ENCODE measurements at places on chromosomes 4 and X.

DNA sequence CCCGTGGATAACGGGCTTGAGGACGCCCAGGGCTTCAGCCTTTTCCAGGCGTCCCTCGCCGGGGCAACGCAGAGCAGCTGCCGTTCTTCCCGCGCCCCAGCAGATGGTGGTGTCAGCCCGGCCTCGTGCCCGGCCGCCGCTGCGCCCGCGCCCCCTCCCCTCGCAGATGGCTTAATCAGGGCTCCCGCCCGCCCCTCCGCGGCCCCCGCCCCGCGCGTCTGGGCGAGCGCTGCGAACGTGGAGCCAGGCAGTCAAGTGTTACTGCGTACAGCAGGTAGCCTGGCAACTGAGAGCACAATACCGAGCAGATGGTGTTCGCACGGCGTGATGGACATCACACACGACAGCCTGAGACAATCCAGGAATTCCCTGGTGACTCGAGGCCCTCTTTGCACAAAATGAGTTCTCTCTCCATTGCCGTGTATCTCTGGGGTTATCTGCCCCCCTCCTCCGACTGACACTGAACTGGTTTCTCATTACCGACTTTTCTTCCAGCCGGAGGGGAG lies 69.3 kb downstream of the MGST2 start:
- no peak for DNase-seq

DNA sequence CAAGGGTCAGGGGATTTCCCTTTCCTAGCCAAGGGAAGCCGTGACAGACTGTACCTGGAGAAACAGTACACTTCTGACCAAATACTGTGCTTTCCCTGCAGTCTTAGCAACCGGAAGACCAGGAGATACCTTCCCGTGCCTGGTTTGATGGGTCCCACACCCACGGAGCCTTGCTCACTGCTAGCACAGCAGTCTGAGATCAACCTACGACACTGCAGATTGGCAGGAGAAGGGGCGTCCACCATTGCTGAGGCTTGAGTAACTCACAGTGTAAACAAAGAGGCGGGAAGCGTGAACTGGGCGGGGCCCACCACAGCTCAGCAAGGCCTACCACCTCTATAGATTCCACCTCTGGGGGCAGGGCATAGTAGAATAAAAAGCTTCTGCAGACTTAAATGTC lies 48.7 kb upstream of the SRD5A3 start:
- DNase-seq: peak; percentile 73

DNA sequence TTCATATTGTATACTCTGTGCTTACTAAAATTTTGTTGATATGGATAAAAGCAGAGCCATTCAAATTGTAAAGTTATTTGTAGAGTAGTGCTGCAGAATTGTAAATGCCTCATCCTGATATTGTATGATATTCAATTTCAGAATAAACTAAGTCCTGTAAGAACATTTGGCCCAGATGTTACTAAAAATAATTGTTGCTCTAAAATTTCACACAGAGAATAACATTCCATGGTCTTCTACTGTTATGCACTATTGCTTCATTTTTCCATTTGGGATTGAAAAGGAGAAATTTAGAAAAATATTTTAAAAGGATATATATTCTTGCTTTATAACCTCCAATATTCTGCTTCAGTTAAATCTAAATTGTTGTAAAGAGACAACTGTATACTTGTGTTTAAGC lies 195.6 kb downstream of the LARP7 start:
- no peak for DNase-seq

DNA sequence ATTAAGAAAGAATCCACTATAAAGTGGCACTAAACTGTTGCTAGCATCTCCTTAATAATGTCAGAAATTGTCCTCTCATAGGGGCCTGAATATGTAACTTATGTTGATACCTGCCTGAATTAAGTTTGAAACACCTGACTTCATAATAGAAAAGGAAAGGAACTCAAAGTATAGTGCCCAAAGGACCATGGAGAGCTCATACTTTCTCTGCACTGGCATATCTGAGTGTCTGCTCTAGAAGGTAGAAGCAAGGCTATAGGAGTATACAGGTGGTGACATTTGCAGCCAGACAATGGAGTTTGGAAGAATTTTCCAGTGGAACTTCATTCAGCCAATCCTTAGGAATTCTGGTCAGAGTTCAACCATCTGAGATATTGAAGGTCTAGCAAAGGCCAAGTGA lies 988.9 kb downstream of the RAB28 start:
- no peak for DNase-seq

- DNase-seq: no peak
These were observed 242.0 kb downstream of the BCOR start for GRCh38 chrX:39855748-39856129.

DNA sequence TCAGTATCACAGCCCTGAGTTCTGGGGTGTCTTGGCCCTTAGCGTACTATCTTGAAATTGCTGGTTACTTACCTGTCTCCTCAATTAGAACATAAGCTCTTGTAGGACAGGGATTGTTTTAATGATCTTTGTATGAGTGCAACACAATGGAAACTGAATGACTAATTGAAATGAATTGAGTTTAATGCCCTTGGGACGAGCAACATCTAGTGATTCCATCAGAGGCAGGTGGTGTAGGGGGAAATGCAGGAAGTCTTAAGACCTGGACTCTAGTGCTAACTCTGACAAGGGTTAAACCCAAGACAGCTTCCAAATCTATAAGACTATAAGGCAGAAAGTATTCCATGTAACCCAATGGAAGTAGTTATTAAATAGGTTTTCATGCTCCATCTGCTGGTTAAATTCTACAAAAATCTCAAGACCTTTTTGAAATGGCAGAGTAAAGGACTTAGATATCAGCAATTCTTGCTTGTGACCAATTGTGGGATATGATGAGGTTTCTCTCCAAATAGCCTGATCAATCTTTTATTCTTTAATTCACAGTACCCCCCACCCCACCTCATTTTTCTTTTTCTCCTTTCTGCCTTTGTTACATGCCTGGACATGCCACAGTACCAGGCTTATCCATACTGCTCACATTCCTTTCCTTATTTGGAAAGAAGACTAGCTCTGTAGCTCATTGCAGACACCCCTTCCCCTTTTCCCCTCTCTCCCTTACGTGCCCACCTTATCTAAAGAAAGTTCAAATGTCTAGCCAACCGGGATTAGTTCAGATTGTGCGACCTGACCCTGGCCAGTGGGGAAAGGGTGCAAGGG lies 340.8 kb downstream of the PAPSS1 start:
- no peak for DNase-seq

- DNase-seq: no peak
These were observed 115.7 kb upstream of the ZXDA start for GRCh38 chrX:58025979-58026378.

- no peak for DNase-seq
These were observed 21.9 kb downstream of the AP1AR start for GRCh38 chr4:112253382-112254000.

DNA sequence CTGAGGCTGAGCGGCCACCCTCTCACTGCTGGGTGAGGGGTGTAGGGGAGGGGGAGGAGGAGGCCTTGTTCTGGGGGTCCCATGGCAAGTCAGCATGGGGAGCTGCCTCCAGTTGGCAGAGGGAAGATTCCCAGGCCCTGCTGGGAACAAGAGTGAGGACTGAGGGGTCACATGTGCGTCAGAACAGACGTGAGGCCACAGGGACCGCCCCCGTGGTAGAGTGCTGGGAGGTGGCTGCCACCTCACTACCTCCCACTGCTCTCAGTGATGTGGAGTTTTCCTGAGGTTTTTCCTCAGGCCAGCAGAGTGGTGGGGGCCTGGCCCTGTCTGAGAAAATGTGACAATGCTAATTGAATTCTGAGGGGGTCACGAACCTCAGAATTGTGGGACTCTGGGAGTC lies 568 bp downstream of the MAGEC1 start:
- no peak for DNase-seq

DNA sequence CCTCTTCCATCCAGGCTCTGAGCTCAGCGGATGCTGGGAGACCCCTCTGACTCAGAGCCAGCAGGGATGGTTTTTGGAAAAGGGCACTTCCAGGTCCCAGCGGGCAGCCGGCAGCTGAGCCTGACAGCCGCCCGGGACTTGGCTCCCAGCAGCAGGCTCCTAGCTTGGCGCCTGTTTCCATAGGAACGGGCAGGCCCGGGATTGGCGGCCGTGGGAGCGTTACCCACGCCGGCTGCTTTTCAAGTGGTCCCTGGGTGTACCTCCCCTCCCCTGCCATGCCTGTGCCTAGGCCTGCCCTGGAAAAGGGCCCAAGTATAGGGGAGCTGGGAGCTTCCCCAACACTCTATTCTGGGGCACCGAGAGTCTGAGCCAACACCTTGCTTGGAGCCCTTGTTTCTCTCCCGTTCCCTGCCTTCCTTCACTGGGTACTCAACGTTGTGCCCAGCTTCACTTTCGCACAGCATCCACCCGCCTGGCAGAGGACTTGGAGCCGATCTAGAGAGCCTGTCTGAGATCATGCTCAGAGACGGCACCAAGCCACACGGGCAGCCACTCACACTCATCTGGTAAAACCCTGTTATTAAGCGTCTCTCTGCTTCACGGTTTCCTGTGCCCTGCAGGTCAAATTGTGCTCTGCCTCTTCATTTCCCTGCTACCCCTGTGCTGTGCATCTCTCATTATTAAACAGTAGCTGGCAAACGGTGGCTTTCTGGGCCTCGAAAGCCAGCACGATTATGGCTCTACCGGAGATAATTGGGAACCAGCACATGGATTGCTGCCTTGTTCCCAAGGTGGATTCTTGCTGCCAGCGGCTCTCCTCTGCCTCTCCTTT lies 521.5 kb downstream of the BCOR start:
- no peak for DNase-seq

DNA sequence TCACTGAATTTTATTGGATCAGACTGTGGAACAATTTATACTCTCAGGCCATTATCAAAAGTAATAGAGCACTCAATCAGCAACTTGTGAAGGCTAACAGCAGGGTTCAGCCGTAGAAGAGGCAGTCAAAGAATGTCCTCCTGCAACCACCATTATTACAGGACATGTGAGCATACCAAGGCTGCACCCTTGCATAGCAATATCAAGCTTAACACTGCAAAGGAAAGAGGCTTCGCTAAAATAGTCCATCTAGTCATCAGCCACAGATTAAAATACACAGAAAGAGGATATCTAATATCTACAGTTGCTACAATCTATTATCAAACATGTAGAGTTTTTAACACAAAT lies 42.9 kb upstream of the TMPRSS11B start:
- DNase-seq: no peak

GRCh38 chrX:151796576-151796975 lies 62.0 kb downstream of the CNGA2 start:
- DNase-seq: no peak

- peak; percentile 58 for DNase-seq
These were observed 41.4 kb upstream of the MAGEA4 start for GRCh38 chrX:151871244-151871643.

DNA sequence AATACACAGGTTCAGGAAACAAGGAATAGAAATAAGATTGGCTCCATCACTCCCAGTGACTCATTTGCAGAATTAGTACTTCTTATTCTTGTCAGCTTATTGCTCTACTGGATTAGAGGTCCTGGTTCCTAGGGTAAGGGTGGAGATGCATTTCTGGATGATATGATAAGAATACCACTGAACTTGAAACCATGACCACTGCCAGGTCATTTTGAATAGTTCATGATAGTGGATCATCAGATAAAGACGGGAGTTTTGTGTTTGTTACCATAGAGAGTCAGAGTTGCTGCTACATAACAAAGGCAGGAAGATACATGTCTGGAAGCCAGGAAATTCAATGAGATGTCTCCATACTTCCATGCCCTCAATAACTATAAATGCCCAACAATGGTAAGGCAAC lies 109.2 kb upstream of the FAT1 start:
- DNase-seq: no peak

- DNase-seq: no peak
These were observed 64.6 kb downstream of the KDM5C start for GRCh38 chrX:53160297-53160983.

DNA sequence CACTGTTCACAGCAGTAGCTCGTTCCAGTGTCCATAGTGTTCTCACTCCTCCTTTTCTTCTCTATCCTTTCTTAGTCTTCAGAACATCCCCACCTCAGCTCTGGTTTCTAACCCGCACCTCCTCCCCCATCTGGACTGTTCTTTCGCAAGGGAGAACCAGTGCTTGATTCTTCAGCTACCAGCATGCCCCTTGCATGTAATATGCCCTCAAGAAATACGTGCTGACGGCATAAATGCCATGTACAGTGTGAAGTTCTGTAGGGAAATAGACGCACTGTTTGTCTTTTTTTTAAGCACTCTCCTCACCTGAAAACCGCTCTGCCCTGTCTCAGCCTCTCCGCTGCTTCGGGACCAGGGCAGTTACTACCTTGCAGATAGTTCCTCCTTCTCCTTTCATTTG lies 5.3 kb downstream of the CLDN22 start:
- DNase-seq: no peak

DNA sequence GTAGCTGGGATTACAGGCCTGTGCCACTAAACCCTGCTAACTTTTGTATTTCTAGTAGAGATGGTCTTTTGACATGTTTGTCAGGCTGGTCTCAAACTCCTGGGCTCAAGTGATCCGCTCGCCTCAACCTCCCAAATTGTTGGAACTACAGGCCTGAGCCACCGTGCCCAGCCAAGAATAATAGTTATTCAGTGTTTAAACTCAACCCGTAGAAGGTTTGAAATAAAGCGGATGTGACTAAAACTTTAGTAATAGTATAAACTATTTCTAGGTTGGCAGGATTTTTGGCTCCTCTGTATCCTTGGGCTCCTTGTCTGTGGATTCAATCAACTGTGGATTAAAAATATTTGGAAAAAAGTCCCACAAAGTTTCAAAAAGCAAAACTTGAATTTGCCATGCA lies 37.8 kb downstream of the PCDH10 start:
- no peak for DNase-seq

DNA sequence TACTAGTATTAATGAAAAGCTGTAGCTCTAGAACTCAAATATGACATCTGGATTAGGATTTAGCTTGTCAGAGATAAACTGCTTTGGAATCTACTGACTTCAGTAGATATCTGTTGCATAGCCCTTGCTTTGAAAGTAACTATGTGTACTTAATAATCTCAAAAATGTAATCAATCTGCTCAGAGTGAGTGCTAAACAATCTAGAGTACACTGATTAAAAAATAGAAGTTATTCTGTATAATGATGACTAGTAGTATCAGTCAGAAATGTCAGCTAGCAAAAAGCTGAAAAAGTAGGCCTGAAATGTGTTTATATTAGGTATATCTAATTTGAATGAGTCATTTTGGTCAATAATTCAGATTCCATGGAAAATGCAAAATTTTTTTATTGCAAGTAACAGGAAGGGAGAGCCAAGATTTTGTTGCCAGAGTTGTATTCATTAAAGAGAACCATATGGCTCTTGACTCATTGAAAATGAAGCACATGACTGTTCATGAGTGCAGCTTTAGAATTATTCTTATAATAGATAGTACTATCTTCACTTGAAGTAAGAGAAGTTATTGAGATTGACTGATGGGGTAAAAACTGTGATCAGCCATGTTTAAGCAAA lies 20.0 kb downstream of the CLCN3 start:
- DNase-seq: no peak

GRCh38 chr4:169485086-169485485 lies 127.3 kb downstream of the NEK1 start:
- DNase-seq: no peak

Measured in RWPE2 (cell line).